ENCODE measurements at places on chromosomes 2 and 18.

- DNase-seq: no peak
These were observed 111.2 kb upstream of the SMIM21 start for GRCh38 chr18:75538727-75539126.

DNA sequence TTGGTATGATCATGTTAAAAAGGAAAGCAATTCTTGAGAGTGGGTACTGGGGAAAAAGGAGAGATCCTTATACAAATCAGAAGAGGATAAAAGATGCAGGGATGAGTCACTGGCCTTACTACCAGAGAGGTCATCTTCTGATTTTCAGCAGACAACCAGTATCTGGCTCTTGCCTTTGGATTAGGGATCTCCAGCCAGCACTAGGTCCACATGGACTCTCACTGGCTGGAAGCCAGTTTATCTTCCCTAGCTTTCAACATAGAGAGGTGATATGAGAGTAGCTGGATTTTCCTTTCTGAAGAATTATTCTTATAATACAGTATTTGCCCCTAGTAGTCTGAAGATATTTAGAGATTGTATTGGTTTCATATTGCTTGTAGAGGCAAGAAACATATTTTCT lies 30.2 kb downstream of the CERKL start:
- DNase-seq: no peak

DNA sequence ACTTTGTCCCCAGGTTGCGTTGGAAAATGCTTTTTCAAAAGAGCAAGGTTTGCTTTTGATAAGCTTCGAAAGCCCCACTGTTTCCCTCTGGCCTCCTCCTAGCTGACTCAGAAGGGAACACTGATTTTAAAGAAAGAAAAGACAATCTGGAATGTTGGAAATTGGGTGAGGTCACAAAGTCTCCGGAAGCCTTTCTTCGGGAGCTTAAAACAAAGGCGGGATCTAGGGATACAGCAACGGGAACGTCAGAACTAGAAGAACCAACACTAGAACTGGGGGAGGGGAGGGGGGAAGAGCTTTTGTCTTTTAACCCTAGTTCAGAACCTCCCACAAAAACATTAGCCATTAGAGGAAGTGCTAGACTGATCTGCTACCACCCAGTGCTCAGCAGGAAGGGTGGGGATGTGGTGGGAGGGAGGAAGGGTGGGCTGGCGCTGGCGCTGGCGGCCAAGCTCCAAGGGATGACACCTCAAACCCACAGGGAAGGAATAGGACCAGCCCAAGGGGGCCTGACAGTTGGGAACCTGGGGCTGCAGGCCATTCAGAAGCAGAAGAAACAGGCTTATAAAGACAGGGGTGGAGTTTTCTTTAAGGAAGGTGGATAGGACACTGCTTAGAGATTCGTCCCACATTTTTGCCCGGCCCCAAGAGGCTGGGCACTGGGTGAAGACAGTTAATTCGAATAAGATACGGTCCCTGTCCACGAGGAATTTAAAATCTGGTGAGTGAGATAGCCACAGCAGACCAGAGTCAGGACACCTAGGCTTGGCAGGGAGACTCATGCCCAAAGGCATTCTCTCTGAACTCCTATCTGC lies 1.7 kb downstream of the TMSB10 start:
- DNase-seq: peak; percentile 79

- DNase-seq: no peak
These were observed 216.0 kb downstream of the MYO3B start for GRCh38 chr2:170393861-170394498.

DNA sequence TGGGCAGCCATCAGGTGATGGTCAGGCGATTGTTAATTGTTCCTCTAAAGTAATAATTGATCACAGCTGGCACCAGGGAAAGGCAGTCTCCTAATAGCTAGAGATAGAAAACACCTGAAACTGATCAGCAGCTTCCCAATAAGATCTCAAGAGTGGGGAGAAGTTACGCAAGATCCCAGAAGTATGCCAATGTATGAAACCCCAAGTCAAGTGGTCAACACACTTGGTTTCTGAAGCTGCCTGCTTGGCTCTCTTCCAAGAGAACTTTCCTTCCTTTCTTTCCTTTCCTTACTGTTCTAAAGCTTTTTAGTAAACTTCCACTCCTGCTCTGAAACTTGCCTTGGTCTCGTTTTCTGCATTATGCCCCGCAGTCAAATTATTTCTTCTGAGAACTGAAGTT lies 201.6 kb upstream of the SKOR2 start:
- DNase-seq: no peak

GRCh38 chr2:186612555-186613440 lies 22.9 kb downstream of the ITGAV start:
- DNase-seq: no peak

DNA sequence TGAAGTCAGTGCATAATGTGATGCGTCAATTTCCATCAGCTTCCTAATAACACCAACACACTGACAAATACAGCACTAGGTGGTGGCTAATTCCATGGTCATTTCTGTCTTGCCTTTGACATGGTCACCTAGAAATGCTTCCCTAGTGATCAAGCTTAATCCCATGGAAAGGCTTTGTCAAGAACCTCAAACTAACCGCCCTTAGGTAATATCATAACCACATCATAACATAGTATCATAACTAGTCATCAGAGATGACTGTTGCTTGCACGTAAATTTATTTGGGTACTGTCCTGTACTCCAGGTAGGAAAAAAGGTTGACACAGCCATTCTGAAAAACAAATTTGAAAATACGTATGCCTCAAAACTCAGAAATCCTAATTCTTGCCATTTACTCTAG lies 471.8 kb downstream of the IRS1 start:
- no peak for DNase-seq

- no peak for DNase-seq
These were observed 17.6 kb downstream of the MRPL35 start for GRCh38 chr2:86216575-86217555.

DNA sequence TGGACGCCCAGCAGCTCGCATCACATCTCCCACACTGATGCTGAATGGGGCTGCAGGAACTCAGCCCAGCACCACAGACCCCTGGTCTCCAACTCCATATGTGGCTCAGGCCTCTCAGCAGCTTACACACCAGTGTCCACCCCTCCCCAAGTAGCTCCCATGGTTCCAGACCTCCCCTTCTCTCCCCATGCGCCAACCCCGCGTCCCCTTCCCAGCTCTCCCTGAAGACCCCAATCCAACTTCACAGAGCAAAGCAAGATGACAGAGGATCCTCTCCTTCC lies 188.9 kb downstream of the SH3BP4 start:
- no peak for DNase-seq

DNA sequence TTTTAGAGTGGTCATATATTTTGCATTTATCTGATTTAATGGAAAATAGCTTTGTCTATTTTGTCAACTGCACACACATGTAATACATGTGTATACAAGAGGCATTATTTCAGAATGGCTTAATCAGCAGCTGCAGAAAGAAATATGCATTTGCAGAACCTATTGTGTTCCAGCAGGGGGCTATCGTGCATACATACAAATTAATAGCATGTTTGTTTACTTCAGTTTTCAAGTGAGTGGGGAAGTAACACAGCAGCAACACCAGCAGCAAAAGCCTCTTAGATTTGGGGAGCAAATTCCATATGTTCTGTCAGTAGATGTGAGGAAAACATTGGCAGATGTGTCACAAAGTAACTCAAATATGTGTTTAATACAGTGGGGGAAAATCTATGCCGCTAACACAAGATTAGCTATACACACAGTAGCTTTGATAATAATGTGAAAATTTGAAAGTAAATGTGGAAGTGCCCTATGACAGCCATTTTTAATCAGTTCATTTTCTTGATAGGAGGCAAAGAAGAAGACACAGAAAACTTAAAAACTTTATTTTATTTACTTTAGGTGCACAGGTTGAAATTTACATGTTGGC lies 218.1 kb downstream of the WDR7 start:
- DNase-seq: peak; percentile 70

DNA sequence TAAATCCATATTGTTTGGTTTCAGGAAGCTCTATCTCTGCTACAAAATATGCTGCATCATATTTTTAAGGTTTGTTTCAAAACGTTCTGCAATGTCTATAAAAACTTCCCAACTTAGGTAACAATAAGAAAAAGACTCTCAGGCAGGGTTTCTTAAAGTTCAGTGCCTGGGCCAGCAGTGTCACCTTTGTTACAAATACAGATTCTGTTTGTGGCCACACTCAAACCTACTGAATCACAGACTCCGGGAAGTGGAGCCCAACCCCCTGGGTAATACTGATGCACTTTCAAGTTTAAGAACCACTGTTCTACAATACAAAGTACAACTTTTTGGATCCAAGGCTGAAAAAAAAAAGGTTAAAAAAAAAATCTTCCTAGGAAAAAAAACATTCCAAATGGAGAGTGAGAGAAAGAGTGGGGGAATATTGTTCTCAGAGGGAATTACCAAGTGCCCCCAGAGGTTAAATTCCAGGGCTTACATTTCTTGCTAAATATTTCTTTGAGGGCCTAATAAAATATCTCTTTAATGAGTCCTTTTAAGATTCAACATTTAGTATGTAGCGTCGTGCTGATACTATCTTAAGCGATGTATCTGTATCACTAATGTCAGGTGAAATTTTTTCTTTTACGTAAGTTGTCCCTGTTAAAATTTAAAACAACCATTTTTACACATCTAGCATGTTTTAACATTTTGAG lies 476.7 kb downstream of the TXNL1 start:
- DNase-seq: no peak

- DNase-seq: no peak
These were observed 81.2 kb upstream of the CYRIA start for GRCh38 chr2:16746833-16747232.

GRCh38 chr2:18912225-18912888 lies 323.0 kb upstream of the NT5C1B start:
- no peak for DNase-seq

DNA sequence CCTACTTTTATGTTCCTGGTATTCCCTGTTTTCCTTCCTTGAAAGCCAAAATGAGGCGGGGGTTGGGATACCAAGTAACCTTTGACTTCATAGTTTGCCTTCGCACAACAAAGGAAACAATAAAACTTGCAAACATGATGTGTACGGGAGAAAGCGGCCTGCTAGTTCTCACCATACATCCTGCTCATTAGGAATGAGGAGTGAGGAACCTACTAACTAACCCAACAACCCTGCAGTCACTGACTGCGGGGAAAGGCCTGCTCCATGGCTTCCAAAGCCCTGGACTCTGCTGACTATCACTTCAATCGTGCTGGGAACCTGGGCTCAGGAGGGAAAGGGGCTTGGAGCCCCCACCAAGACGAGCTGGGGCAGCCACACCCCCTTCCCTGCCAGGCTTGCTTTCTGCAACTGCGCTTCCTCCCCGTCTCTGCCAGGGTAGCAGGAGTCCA lies 24.2 kb downstream of the RPL31 start:
- DNase-seq: no peak

DNA sequence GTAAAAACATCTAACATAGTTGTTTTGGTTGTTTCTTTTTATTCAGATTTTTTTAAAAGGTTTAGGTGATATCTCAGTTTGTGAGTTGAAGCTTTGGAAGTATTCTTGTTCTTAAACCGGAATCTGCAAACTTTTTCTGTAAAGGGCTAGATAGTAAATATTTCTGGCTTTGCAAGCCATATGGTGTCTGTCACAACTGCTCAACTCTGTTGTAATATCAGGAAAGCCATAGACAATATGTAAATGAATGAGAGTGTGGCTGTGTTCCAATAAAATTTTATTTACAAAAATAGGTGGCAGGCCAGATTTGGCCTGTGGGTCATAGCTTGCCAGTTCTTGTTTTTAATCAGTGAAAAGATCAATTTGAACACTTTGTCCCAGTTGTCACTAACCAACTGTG lies 134.1 kb downstream of the CNTNAP5 start:
- no peak for DNase-seq

DNA sequence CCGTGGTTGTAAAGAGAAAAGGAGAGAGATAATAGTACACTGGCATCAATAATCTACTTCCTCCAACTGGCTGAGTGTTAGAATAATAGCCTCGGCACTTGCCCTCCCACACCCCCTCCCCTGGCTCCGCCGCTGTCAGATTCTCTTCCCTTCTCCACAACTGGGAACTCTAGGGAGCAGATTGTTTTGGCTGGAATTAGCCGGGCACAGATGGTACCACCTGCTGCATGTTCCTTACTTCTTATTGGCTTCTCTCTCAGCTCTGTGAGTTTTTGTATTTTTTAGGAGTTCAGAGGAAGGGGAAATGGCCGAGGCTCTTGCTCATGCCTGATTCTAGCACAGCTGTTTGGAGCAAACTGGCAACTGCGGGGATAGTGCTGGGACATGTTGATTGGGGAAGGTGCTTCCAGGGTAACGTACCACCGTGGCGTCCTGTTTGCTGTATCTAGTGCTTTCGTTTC lies 140.0 kb downstream of the ZEB2 start:
- DNase-seq: no peak

DNA sequence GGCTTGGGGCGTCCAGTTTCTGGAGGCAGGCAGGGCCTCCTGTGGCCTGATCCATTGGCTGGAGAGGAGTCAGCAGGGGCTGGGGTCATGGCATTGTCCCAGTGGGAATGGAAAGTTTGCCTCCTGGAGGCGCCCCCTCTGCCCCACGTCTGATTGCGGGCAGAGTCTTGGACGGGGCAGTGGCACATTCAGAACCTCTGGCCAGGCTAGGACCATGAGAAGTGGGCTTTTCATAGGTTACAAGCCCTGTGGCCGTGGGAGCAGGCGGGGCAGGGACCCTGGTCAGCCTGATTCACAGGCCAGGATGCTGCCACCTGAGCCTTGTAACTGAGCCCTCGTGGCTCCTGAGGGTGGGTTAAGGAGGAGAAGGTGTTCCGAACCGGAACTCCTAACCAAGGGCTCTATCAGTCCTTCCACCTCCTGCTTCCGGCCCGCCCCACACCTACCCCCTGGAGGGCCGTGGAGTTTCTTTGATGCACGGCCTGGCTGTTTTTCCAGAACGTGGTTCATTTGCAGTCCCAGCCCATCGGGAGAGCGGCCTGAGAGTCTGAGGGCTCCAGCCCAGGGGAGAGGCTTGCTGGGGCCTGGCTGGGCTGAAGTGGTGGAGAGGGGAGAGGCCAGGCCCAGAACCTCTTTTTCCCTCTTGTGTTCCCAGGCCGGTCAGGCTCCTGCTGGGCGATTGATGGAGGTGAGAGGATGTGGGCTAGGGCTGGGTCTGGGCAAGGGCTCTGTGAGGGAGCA lies 43.9 kb upstream of the PLB1 start:
- DNase-seq: no peak

DNA sequence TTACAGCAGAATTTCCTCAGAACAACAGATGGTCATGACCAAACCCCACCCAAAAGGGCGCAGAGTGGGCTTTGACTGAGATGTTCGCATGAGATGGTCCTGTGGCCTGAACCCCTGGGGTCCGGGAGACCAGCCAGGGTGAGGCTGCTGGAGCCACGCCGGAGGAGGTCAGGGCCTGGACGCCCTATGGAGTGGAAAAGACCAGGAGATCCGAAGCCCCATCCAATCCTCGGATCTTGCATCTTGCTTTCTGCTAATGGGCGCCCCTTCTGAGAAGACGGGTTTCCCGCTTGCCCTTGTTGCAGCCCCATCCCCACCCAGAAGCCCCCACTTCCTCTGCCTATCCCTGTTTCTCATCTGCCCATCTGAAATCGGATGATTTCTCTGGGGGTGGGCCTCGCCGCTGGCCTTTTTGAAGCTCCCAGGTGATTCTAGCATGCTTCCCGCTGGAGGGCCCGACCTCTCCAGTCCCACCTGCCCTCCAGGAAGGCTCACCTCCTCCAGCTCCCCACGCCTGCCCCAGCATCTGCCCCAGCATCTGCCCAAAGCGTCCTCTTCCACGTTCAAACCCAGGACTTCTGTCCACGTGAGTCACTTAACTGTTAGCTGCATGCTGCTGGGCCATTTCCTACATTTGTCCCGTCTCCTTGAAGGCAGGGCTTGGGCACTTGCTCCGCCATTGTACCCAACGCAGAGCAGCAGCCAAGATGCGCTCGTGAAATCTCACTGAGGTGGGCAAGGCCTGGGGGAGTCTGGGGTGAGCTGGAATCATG lies 4.3 kb upstream of the CNDP1 start:
- DNase-seq: no peak
